ENCODE measurements at places on chromosomes 2 and 18.
A peak's percentile ranks its signal among the peaks of the same experiment; 100 is the strongest.

- DNase-seq = no peak
Observed at GRCh38 chr2:151243468-151243867, 18.2 kb downstream of the RBM43 start.

DNA sequence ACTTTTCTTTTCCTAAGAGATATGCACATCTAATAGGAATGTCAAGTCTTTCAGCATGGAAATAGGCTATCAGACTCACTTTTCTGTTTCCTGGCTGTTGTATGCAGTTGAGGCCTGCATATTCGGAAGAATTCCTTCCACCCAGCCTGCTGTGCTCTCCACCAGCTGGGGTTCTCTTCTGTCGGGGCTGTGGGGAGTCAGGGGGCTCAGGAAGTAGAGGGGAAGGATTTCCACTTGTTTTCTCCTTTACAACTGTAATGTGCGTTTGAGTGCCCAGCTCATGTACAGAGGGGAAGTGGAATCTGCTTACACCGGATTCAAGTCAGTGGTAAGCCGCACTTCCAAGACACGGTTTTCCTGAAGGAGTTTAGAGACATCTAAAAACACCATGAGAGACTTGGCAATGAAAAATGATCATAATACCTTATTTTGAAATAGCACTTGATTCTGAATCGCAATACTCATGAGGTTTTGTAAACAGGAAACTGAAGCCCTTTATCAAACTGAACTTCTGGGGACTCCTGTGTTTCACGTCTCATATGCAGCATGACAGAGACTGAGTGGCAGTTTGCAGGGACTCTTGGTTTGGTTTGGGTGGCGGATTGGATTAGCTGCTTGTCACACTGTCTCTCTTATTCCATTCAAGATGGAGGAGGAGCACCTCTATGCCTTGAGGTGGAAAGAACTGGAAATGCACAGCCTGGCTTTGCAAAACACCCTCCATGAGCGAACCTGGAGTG is 90.4 kb downstream of the MTCL1 start:
- no peak for DNase-seq

DNA sequence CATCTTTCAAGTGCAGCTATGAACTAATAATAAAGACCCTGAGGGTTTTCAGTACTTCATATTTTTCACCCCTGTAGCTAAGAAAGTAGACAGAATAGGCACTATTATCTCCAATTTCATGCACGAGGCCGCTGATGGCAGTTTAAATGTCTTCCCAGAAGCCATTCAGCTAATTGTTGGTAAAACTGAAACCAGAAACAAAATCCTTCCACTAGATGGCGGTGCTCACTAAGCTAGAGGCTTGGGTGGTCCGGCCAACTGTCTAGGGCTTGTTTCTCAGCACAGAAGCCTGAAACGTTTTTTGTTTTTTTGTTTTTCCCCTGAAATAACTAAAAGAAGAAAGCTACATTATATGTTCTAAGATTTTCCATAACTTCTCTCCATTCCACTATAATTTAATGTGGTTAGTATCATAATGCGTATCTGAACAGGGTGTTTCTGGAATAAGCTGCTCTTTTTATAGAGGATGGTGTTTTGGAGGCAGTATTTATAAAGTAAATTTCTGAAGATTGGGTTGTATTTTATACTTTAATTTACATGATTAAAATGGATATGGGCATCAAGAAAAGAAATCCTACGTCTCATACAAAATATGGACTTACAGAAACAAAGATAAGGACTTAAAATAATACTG is 159.4 kb downstream of the PIK3C3 start:
- DNase-seq = peak; percentile 73

DNA sequence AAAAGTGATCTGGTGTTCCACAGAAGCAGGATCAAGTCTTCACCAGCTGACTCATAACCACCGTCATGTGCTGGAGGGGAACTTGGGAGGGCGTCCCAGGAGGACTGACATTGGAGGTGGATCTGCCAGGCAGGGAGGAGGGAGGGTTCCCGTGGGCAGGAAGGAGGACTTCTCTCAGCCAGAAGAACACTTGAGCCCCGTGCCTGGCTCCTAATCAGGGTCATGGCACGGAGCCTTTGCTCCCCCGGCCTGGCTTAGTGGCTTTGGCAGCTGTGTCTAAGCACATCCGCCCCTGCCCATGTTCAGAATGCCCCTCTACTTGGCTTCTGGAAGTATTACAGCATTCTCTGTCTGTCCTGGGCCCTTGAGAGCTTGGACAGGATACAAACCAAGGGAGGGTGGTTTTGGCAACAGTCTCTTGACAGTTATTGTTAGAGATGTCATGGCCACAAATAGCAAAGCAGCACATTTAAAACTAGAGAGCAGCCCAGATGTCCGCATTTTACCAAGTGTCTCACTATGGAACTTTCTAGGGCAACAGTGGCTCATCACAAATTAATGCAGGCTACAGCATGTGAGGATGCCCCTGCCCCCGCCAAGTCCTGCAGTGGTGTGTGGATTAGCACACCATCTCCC is 11.5 kb downstream of the PPP1R7 start:
- DNase-seq = no peak

DNA sequence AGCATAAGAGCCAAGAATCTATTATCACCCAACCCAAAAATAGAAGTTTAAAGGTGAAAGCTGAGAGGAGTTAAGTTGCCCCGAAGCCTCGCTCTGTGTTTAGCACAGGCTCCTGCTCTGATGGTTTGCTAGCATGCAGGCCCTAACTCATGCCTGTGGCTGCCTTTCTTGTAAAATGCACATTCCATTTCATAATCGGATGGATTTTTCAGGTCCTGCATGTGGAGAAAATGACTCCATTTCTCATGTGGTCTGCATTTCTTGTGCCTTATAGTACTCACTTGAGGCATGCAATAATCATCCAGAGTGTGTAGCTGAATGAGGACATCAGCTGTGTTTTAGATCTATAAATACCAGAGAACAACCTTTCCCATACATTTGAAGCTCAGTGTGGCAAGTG is 381.8 kb downstream of the CPS1 start:
- DNase-seq = no peak

- no peak for DNase-seq
Observed at GRCh38 chr18:2121224-2121623, 450.1 kb downstream of the METTL4 start.

GRCh38 chr18:12317664-12318333 is 9.8 kb downstream of the TUBB6 start:
- no peak for DNase-seq

DNA sequence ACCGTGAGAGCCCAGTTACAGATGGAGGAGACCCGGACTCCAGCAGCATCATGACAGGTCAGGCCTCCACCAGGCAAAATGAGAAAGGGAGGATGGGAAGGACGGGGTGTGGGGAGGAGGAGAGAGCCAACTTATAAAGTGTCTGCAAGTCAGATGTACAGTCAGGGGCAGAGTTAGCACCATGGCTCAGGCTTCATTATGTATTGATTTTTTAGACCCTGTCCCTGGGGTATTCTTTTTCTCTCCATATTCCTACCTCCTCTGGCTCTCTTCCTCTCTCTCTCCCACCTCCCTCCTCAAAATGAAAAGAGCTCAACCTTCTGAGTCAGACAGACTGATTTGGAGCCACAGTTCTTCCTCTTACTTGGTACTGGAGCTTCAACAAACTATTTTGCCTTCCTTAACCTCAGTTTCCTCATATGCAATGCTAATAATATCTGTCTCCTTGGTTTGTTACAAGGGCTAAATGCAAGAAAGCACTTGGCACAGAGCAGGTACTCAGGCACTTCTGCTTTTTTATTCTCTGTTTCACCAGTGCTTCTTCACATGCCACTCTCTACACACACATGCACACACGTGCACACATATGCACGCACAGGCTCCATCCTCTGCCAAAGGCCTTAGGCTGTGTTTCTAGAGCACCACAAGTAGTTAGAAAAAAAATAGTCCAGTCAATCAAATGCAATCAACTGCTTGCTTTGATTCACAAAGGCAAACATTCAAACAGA is 92.3 kb upstream of the PKDCC start:
- DNase-seq = no peak

- no peak for DNase-seq
Observed at GRCh38 chr2:127589358-127589757, 53.9 kb downstream of the MYO7B start.

- peak; percentile 66 for DNase-seq
Observed at GRCh38 chr2:30368258-30368657, 78.8 kb upstream of the LCLAT1 start.

- no peak for DNase-seq
Observed at GRCh38 chr2:176039375-176039774, 37.3 kb upstream of the LNPK start.

DNA sequence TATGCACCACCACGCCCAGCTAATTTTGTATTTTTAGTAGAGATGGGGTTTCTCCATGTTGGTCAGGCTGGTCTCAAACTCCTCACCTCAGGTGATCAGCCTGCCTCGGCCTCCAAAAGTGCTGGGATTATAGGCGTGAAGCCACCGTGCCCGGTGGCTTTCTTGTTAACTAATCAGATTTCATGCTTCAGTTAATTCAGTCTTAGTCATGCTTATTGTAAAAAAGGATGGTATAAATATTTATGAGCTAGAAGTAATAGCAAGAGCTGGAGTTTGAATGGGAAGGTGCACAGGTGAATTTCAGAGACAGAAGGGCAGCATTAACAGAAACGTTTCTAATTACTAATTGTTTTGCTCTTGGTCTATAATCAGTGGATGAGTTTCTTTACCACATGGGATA is 10.3 kb downstream of the GEMIN6 start:
- DNase-seq = no peak

Measured in left renal pelvis (tissue), 4 donors.